Activated CD4-positive, CD25-positive, alpha-beta regulatory T cell treated with anti-CD3 and anti-CD28 coated beads, Interleukin-2, amount 50 U/mL, for 24 hours (primary cell): ENCODE measurements at places on chromosomes 2 and 18.
A peak's percentile ranks its signal among the peaks of the same experiment; 100 is the strongest.

- ATAC-seq: no peak
These were observed 215.6 kb upstream of the POU3F3 start for GRCh38 chr2:104638190-104638858.

- no peak for ATAC-seq
These were observed 101.0 kb downstream of the BCL2L11 start for GRCh38 chr2:111221701-111222100.

DNA sequence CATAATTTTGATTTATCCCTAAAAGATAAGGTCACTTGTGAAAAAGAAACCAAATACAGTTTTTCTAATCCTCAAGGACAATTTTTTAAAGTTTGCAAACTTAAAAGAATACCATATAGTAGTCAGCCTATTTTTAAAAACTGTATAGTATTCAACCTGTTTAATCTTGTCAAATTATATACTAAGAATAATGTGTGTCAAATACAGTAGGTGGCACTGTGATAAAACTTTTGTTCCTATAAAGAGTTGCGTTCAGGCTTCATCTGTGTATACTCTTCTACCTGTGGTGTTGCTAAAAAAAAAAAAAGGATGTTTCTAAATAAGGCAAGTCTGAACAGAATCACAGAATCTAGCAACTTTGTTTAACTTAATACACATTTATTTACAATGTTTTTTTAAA lies 68.6 kb downstream of the CCDC138 start:
- ATAC-seq: no peak

DNA sequence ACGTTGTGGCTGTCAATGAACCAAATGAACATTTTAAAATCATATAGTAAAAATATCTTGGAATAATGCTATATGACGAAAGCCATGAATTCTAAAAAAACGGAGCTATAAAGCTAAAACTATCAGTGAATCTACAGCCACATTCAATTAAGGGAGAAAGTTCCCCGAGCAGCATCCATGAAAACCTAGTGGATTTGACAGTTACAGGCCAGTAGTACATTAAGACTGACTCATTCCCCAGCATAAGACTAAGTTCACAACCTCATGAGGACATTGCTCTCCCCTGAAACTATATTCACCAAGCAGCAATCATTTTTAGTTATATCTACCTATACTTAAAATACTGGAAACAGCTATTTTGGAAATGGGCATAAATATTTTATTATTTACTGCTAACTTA lies 36.6 kb downstream of the KIDINS220 start:
- no peak for ATAC-seq

- no peak for ATAC-seq
These were observed 19.9 kb downstream of the TRAPPC12 start for GRCh38 chr2:3399381-3399780.

DNA sequence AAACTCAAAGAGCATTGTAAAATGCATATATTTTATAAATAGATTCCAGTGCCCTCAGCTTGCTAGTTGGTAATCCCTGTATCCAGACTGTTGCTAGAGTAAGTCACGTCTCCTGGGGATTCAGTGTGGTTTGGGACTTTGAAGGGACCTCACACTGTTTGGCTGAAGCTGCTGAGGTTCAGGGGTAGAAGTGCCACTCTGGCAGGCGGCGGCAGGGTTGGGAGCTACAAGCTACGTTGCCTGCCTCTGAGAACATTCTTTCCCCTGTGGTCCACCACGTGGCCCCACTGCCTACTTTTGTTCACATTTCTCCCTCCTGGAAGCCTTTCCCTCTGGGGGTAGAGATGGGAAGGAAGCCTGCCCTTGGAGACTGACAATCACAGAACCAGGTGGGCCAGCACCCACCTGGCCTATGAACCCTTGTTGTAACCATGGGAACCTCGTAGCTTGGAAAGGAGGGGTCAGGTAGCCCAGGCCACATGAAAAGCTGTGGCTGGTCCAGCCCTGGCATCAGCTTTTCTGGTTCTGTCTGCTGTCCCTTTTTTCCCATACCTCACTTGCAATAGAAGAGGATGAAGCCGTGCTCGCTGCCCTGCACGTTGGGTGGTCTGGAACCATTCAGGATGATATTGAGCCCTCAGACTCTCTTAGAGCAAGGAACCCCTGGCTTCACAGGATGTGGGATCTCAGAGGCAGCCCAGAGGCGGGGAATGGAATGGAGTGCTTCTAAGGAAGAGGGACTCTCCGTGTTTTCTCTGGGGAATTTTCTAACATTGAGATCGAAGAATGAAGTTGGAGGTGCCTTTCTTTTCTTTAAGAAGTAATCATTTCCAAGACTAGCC lies 2.9 kb downstream of the RNF144A start:
- ATAC-seq: no peak

- ATAC-seq: no peak
These were observed 10.9 kb upstream of the NFATC1 start for GRCh38 chr18:79384834-79385233.

DNA sequence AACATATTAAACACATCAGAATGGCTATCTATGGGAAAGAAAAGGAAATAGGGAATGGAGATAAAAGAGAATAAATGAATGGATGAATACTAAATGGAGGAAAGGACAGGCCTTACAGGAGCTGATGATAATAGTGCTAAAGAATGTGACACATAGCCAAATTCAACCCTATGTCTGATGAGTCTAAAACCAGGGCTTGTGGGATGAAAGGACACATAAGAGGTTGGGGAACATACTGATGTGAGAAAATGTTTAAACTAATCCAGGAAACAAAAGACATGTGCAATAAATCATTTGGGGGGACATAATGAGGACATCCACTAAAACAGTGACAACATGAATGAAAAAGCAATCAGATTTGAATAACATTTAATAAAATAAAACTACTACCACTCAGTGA lies 120.0 kb downstream of the DYM start:
- ATAC-seq: no peak

GRCh38 chr18:45637546-45638327 lies 22.5 kb downstream of the SLC14A2 start:
- ATAC-seq: no peak

GRCh38 chr18:32324181-32324580 lies 134.3 kb downstream of the MEP1B start:
- ATAC-seq: no peak

DNA sequence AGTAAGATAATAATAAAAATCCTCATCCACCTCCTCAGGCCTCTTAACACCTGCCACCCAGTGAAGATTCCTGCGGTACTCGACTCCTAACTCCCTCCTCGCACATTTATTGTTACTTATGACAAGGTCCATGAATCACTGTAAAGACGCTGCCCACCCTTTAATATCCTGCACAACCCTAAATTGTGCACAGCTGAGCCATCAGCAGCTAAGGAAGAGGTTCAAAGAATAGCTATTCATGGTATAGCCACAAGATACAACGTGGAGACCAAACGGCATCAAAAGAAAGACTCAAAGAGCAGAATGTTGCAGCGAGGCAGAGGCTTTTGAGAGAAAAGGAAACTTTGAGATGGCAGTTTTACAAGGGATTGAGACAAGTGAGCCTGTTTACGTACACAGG lies 266.3 kb downstream of the SATB2 start:
- ATAC-seq: no peak

DNA sequence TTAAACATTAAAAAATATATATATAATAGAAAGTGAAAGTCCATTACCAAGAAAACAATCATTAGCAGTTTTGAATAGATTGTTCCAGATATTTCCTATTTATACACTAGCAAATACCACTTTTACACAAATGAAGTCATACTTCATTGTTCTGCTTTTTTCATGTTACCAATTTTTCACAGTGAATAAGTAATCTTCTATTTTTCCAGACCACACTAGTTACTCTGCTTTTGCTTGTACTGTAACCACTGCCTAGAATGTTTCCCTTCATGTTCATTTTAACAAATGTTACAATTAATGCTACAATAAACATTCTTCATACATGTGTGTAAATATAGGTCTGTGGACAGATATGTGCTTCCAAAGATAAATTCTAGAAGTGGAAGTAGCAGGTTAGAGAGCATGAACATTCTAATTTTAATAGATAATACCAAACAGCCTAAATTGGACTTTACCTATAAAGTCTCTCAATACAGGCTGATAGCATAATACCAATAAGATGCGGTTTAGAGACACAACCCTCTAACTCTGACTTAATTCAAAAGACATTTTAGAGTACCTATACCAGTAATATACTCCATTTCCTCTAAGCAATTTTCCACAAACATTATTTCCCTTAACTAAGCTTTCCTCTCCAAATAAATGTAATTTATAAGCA lies 17.0 kb downstream of the ITSN2 start:
- ATAC-seq: peak; percentile 56

- no peak for ATAC-seq
These were observed 4.1 kb downstream of the DSG3 start for GRCh38 chr18:31451625-31452024.

- ATAC-seq: no peak
These were observed 19.7 kb upstream of the ARHGAP25 start for GRCh38 chr2:68714866-68715265.

GRCh38 chr2:104102615-104103014 lies 751.3 kb upstream of the POU3F3 start:
- ATAC-seq: no peak

GRCh38 chr2:225598426-225598825 lies 198.9 kb downstream of the NYAP2 start:
- ATAC-seq: no peak

DNA sequence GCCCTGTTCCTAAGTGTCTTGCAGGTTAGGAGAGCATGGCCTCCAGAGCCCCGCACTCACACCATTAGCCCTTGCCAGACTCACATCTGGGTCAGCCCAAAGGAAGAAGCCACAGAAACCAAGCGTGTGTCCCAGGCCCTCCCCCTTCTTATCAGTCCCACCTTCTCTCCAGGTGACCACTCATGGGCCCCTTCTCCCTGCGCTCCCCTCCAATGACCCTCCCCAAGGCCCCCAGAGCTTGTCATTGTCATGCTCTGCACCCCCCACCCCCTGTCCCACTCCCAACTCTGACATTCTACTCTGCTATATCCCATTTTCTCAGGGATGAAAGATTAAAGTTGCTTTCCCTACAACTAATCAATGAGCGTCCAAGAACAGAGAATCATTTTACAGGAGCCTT lies 30.1 kb downstream of the CAPN14 start:
- no peak for ATAC-seq

DNA sequence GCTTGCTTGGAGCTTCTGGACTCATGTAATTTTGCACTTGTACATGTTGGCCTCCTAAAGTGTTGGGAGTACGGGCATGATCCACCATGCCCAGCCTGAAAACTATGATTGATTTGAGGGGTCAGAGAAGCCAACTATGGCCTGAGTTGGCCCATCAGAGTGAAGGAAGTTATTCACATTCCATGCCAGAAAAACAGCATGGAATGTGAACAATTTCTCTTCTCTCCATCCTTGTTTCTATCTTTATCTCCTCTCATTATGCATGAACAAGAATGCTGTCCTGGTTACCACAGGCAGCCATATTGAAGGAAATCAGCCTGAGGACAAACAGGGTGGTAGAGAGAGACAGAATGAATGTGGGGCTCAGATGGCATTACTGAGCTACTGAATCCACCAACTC lies 3.5 kb upstream of the CD226 start:
- no peak for ATAC-seq

DNA sequence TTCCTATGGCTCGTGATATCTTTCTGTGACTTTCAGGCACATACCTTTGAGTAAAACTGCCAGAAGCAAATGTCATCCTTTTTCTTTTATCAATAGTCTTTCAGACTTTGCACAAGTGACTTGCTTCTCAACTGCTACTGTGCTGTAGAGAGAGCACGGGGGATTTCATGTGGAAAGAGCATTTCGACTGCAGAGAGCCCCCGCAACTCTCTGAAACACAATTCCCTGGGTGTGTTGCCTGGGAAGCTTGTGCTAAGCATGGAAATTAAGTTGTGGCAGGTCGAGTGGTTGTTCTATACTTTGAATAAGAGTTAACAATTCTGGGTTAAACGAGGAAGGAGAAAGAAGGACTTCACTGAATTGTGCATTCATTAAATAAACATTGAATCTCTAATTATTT lies 659.1 kb downstream of the TDRD15 start:
- no peak for ATAC-seq

GRCh38 chr2:240143801-240144648 lies 3.6 kb upstream of the OTOS start:
- peak; percentile 88 for ATAC-seq

DNA sequence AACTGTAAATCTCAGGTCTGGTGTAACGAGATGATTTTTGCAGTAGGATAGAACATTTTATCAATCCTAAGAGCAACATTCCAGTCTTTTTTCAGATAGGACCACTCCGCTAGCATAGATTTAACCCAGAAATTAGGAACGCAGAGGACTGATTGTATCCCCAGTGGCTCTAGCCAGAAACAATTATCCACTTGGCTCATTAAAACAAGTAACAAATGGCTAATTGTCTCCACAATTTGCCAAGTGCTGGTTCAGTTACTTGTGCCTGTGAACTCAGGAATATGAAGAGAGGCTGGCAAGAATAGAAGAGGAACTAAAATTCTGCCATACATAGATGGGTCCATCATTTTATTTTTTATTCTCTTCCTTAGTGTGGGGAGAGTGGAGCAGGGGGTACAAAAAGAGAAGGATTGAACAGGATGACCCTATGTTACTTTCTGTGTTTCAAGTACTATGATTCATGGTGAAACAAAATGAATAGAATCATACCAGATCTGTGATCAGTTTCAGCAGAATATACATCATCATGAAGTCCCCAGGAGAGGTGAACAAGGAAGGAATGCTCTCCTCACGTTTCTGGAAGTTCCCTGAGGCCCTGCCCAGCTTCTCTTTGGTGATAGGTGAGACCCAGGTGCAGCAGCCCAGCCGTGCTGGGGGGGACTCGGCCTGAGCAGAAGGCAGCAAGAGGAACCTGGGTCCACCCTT lies 121.6 kb downstream of the ARL4C start:
- ATAC-seq: no peak

GRCh38 chr2:102788885-102789260 lies 27.0 kb downstream of the TMEM182 start:
- no peak for ATAC-seq

DNA sequence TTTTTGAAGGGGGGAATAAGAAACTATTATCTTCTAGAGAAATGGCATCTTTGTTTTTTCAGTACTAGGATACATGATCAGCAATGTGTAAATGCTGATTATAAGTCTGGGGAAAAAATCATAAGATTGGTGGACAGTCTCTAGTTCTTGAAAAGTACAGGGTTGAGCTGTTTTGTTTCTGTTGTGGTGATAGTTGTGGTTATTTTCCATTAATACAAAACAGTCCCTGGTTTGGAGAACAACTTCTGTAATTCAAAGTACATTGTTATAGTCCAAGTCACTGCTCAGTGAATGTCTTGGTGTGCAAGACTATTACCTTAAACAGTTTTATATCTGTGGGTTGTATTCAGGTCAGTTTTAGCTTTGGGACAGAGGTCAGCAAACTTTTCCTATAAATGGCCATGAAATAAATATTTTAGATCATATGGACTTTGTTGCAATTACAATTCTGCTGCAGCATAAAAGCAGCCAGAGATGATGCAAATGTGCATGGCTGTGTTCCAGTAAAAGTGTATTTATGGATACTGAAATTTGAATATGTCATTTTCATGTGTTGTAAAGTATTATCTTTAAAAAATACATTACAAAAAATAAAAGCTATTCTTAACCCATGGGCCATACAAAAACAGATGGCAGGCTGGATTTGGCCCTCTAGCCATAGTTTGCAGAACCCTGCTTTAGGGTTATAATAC lies 111.0 kb downstream of the CERS6 start:
- no peak for ATAC-seq
